Left cardiac atrium (tissue), 4 donors: ENCODE measurements at places on chromosomes 11 and 22.

DNA sequence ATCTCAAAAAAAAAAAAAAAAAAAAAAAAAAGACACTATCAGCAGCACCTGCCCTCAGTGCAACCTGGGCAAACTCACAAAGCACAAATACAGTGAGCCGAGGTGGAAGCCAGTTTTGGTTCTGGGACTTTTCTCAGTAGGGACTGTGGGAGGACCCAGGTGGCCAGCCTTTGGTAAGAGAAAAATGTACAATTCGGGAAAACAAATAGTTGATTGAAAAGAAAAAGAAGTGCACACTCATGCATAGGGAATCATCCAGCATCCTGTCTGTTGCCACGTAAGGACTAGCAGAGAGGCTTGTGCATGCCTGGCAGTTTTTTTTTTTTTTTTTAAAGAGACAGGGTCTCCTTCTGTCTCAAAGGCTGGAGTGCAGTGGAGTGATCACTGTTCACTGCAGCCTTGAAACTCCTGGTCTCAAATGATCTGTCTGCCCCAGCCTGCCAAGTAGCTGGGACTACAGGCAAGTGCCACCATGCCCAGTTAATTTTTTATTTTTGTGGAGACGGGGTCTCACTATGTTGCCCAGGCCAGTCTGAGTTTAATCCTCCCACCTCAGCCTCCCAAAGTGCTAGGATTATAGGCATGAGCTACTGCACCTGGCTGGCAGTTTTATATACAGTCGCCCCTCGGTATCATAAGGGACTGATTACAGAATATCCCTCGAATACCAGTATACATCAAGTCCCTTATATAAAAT lies 36.7 kb downstream of the TPST2 start:
- no peak for DNase-seq

DNA sequence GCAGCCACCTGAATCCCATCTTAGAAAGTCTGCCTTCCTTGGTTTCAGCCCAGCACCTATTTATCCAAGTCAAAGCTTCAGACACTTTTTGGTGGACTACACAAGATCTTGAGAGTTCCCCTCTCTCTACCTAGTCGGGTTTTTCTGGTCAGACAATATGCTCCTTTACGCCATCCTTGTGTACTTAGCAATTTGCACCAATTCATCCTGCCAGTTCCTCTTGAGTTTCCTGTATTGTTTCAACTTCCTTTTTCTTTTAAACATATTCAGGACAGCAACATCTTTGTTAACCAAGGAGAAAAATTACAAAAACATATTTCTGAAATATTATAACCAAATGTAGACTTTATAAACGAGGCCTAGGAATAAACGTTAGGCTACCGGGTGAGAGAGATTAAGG lies 368.2 kb upstream of the CADM1 start:
- no peak for DNase-seq

DNA sequence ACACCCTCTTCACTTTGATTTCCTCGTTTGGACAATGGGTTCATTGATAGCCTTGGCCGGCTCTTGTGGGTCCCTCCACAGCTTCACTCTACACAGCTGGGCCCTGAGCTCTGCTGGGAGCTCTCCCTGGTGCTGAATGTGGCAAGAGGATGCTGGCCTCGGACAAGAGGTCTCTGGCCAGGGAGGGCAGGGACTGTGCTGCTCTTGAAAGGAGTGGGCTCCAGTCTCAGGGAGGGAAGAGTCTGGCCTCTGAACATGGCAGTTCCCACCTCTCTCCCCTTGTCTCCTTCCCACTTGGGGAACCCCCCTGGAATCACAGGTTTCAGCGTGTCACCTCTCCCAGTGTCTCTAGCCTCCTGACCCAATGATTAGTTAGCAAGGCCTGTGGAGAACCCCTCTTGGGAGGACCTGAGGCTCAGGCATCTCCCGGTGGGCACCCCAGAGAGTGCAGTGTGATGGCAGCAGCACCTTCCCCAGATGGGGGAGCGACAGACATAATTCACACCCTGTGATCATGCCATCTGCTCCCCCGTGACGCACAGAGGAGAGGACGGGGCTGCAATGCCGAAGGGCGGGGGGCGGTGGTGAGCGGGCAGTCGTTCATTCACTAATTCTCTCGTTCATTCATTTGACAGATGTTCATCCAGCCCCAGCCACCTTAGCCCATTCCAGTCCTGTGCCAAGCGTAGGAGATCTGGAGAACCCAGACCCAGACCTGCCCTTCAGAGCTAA lies 2.8 kb upstream of the CABP7 start:
- peak; percentile 63 for DNase-seq

- DNase-seq, result no peak
Observed at GRCh38 chr11:85096939-85097338, 530.2 kb downstream of the DLG2 start.

GRCh38 chr11:68358416-68358815 lies 46.0 kb downstream of the LRP5 start:
- no peak for DNase-seq

- no peak for DNase-seq
Observed at GRCh38 chr22:49255154-49255553, 572.5 kb downstream of the BRD1 start.

- DNase-seq, result no peak
Observed at GRCh38 chr22:20788627-20789344, 14.9 kb downstream of the SERPIND1 start.

DNA sequence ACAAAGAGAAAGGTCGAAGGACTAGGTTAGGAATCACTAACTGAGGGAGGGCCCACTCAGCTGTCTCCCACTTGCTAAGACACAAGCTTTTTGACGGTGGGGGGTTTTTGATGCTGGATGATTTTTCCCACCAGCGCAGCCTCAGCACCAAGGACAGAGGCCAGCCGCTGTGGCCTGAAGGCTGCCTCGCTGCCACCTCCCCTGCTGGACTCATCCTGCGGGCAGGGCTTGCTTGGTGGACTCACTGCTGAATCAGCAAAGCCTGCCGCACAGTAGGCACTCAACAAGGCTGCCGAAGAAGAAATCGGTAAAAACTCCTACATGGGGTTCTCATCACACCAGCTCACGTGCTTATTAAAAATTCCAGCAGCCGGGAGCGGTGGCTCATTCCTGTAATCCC lies 2.6 kb downstream of the ALG12 start:
- peak; percentile 13 for DNase-seq

GRCh38 chr22:29702000-29702930 lies 17.5 kb upstream of the CABP7 start:
- DNase-seq, result no peak

- DNase-seq, result no peak
Observed at GRCh38 chr22:39674536-39674935, 104.0 kb downstream of the CACNA1I start.

GRCh38 chr11:74949753-74950137 lies 679 bp downstream of the SPCS2 start:
- no peak for DNase-seq

GRCh38 chr22:41699264-41700107 lies at the start of gene MEI1:
Gene MEI1 (plus strand): TSS chr22:41699503. CDS start chr22:41699539, 36 bp downstream.
- peak; percentile 92 for DNase-seq

GRCh38 chr11:65298131-65298535 lies 16.5 kb upstream of the CDC42EP2 start:
- DNase-seq, result peak; percentile 85

- no peak for DNase-seq
Observed at GRCh38 chr11:121435551-121436511, 16.3 kb upstream of the SORL1 start.

DNA sequence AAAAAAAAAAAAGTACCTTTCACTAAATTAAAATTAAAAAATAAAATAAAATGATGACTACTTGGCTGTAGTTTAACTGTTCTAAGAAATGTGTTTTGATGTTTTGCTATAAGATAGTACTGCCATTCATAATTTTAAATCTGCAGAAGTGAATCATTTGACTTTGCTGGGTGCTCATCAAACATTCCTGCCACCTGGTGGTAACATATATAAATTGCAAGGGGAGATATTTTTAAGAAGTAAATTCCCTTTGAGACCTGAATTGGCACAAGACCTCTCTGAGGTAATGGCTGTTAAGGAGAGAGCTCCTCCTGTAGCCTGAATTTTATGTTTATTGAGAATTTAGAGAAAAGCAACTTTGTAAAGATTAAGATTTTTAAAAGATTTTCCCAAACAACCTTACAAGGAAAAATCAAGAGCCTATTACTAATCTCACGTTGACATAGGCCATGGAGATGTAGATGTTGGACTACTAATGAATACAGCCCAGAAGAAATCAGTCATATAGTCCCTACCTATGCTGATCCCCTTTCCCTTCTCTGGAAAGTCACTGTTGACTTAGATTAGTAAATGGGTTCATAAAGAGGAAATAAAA lies 11.9 kb upstream of the NARS2 start:
- no peak for DNase-seq

- no peak for DNase-seq
Observed at GRCh38 chr11:117457835-117458234, 130.2 kb downstream of the CEP164 start.

DNA sequence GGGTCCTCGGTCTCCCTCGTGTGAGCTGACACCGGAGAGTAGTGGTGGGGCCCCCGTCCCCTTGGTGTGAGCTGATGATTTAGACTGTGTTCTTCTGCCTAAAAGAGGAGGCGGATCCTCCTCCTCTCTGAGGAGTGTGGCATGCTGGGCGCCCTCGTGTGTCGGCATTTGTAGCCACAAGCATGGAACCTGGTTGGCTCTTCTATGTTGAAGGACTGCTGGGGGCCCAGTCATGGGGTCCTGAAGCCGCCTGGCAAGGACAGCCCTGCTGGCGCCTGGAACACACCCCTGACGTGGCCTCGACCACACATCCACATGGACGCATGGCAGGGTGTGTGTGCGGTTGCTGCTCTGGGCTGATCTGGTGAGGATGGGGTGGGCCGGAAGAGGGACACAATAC lies 50.2 kb downstream of the AP2A2 start:
- DNase-seq, result no peak

GRCh38 chr22:37186997-37187522 lies 987 bp downstream of the C1QTNF6 start:
- DNase-seq, result peak; percentile 34

GRCh38 chr11:88231894-88232482 lies 56.7 kb upstream of the RAB38 start:
- no peak for DNase-seq

DNA sequence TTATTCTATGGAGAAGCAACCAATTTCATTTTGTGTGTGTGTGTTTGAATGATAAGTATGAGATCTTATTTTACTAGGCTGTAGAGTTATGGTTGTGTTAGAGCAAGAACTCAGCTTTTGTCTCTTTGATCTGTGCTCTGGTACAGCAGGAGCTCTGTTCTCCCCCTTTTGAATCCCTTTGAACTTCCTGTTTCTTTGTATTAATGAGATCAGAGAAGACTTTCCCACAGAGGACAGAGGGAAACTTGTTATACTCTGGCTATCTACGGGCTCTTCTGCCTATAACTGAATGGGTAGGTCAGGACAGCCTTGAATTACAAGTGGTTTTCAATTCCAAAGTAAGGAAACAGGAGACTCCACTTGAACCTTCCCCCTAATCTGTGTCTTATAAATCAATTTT lies 1015.0 kb upstream of the RAG2 start:
- no peak for DNase-seq

DNA sequence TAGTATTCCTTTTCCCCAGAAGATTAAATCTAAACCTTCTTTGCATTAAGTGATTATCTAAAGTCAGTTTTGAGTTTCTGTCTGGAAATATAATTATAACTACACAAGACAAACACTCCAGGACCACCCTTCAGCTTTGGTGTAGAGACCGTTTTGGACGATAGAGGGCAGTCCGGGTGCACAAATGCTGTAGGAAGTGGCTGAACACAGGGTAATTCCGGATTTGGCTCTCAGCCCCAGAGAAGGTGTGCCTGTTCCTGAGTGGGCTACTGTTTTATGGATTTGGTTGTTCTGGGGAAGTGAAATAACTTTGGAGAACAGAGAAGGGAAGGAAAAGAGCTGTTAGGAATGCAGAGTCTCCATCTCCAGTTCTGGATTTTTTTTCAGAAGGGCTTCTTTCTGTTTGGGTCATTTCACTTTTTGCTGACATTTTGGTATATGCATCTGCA lies 14.8 kb downstream of the EXT2 start:
- DNase-seq, result peak; percentile 56

DNA sequence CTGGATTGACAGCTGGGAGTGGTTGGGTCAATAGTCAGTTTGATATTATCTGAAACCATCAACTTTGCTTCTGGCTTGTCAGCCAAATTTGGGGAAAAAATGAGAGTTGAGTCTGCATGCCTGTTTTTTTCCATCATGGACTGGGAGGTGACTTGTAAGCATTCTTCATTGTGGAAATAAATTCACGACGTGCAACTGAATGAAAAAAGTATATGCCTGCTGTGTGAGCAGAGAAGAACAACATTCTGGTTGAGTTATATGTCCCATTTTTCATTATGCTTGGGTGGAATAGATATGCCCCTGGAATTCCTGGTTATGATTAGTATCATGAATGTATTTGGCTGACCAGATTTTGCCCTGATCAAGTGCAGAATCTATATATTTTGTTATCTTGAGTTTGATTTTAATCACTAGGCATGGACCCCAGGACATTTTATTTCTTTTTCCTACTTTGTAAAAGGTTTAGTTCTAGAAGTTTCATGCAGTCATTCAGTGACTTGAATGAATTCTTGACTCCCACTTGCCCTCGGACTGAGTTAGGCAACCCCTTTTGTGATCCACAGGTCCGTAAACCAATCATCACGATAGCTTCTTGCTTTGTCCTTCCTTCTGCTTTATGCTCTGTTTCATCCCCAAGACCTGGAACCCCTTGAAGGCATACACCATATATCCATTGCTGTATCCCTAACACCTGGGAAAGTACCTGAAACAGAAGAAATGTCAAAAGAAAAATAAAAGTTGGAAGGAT lies 205.8 kb downstream of the NAV2 start:
- no peak for DNase-seq

- no peak for DNase-seq
Observed at GRCh38 chr11:92698742-92699141, 270.7 kb upstream of the MTNR1B start.

GRCh38 chr11:120689596-120690275 lies 178.2 kb downstream of the GRIK4 start:
- no peak for DNase-seq

DNA sequence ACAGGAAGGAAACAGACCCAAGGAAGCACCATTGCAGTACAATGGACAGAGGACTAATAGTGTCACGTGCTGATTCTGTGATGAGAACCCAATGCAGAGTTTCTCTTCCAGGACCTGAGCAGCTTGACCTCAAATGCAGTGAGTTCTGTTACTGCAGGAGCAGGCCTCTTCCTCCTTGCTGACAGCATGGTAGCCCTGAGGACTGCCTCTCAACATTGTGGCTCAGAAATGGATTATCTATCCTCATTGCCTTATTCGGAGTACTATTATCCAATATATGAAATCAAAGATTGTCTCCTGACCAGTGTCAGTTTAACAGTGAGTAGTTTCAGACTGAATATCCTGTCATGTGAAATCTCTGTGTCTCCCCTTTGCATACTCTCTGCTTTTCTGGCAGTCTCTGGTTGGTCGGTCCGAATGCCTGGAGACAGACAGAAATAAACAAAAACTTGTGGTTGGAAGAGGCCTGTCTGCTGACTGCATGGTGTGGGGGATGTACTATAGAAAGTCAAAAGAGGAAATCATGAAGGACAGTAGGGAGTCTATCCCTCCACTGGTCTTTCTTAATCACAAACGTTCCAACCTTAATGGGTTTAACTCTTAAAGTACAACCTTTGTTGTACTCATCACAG lies 6.9 kb upstream of the MS4A14 start:
- DNase-seq, result no peak

GRCh38 chr22:24486501-24486921 lies 8.6 kb upstream of the UPB1 start:
- DNase-seq, result no peak
